ENCODE measurements at places on chromosomes 11 and 22. TPM values are rescaled to one million over a fixed set of nuclear protein-coding genes. Genes with fewer than 3 reads are reported as not detected.

- DNase-seq, result no peak
Observed at GRCh38 chr11:17735818-17736578, 1.4 kb downstream of the KCNC1 start.

- DNase-seq, result no peak
Observed at GRCh38 chr11:46461461-46461927, 69.9 kb upstream of the CHRM4 start.

DNA sequence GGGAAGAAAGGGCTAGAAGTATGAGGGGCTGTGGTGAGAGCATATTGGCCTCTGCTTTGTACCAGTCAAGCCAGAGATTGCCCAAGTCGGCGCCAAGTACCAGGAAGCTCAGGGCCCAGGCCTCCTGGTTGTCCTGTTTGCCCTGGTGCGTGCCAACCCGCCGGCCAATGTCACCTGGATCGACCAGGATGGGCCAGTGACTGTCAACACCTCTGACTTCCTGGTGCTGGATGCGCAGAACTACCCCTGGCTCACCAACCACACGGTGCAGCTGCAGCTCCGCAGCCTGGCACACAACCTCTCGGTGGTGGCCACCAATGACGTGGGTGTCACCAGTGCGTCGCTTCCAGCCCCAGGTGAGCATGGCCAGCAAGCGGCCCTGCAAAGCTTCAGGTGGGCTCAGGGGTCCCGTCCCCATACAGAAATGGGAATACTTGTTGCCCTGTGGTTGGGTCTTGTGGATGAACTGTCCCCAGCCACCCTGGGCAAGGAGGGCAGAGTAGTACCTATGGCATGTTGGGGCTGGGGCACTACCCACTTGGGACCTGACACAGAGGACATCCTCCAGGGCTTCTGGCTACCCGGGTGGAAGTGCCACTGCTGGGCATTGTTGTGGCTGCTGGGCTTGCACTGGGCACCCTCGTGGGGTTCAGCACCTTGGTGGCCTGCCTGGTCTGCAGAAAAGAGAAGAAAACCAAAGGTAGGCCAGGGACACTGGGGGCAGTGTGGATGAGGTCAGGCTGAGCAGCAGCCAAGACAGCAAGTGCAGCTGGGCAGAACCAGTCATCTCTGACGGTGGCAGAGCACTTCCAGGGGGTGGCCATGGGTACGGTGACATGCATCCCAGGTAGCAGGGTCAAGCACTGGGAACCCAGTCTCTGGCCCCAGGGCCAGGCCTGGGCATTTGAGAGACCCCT lies 2.1 kb downstream of the TMEM25 start:
- DNase-seq, result no peak

GRCh38 chr11:3223932-3224381 lies 5.3 kb upstream of the MRGPRG start:
- DNase-seq, result no peak

DNA sequence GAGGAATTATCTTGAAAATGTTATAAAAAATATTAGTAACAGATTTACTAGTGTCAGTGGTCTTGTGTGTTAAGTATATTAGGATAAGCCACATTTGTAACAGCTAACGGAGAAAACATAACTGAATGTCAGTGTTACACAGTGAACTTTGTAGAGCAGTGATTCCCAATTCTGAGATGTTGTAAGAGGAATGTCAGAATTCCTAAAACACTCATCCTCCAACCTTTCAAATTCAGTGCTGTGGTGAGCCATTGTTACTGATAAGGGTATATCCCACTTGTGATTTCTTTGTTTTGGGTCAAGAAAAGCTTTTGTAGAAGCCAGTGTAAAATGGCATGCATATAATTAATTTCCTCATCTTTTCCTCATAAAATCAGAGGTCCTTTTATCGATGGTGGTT lies 61.9 kb downstream of the ARHGEF12 start:
- DNase-seq, result peak; percentile 63

DNA sequence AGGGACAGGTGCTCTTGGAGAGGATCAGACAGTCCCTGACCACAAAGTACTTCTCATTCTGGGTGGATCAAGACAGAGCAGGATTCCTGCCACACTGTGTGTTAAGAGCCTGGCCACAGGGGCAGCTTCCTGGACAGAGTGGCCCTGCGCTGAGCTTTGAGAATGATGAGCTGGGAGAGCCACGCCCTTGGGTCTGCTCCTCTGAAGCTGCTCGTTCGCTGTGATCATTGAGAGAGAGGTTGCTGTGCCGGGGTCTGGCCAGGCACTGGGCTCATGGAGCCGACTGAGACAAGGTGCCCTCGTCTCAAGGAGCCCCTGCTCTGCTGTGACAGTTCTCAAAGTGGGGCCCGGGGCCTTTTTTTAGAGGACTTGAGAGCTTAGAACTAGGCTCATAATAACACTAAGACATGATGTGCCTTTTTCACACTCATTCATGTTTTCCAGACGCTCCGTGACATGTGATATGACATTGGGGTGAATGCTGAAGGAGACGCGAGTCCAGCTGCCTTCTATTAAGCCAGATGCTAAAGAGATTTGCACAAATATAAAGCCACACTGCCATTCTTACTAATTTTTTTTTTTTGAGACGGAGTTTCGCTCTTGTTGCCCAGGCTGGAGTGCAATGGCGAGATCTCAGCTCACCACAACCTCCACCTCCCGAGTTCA lies 1.6 kb upstream of the MFRP start:
- no peak for DNase-seq

- no peak for DNase-seq
Observed at GRCh38 chr11:119157063-119157462, 8.2 kb downstream of the ABCG4 start.

- no peak for DNase-seq
Observed at GRCh38 chr11:70619591-70619990, 221.3 kb downstream of the CTTN start.

DNA sequence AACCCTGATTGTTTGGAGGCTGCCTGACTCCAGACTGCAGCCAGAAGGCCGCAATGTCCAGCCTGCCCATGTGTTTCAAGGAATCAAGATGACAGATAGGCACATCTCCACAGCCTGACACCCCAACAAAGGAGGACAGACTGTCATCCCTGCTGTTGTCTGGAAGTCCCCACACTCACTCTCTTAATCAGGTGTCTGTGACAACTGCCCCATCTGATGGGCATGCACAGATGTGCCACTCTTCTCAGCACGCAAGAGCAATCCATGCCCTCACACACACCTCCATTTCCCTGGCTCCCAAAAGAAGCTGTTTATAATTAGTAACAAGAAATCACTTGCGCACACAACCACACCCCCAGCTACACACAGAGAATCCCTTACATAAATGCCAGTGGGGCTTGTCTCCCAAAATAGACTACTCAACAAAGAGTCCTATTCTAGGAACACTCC lies 117.6 kb downstream of the C11orf58 start:
- DNase-seq, result no peak

DNA sequence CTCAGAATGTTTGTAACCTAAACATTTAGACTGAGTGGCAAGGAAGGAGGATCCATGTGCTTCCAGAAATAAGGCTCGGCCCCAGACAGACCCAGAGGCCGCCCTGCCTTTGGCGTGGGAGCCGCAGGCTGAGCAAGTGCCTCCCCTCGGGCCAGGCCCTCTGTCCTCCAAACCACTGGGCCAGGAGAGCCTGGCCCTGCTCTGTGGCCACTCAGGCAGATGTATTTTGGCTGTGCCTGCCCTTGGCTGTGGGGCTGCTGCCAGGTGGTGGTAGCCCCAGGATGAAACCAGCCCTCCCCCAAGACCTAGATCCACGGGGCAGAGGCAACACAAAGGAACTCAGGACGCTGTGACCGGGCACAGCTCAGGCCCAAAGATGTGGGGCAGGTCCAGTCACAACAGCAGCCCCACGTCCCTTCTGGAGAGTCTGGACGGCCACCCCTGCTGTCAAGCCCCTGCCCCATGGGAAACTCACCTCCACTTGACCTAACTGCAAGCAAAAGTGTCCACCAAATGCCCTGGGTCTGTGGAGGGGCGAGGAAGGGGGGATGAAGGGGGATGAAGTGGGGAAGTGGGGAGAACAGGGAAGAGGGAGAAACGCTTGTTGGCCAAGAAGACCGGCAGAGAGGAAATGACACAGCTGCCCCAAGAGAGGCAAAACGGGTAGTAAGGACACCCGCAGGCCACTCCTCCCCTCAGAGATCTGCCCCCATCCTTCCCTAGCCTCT lies 24.0 kb downstream of the PISD start:
- no peak for DNase-seq

GRCh38 chr22:48492366-48493320 lies 1335.0 kb downstream of the BRD1 start:
- DNase-seq, result peak; percentile 65

DNA sequence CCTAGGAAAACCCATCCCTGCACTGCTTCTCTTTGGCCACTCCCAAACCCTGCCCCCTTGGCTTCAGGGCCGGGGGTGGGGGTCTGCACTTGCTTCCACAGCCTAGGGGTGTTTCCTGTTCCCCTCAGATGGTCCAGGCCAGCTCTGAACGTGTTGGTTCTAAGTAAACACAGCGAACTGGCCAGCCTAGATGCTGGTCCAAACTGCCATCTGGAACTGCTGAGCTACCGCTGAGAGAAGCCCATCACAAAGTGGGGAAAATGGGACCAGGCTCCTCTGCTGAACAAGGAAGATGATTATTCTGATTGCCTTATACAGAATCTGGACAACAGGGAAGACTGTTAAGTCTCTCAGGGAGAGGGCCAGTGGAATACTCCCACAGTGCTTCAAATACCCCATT lies 23.5 kb upstream of the YPEL1 start:
- no peak for DNase-seq

DNA sequence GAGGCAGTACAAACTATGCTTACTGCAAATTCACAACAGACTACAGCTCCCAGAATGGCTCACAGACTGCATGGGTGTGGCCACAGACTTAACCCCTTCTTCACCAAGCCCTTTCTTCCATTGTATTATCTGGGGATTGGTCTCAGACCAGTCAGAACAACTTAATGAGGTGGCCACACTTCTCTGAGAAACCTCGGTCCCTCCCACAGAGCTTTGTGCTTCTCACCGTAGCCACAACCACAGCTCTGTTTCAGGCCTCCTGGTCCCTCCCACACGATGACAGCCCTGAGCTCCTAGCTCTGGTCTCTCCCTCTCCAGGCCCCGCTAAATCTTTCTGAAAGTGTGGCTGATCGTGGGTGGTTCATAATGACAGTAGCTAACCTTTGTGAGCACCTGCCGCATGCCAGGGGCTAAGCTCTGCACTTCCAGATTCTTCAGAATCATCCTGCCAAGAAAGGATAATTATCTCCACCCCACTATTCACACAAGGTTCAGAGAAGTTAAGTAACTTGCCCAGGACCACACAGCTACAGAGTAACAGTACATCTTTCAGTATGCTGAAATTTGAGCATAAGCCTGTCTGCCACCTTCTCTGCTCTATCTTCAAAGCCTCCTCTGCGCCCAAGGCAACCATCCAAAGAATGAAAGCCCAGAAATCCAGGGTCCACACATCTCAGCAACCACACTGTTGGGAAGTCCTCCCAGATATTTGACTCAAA lies 5.4 kb downstream of the PDE2A start:
- no peak for DNase-seq

- no peak for DNase-seq
Observed at GRCh38 chr11:1745701-1746320, 4.6 kb downstream of the IFITM10 start.

DNA sequence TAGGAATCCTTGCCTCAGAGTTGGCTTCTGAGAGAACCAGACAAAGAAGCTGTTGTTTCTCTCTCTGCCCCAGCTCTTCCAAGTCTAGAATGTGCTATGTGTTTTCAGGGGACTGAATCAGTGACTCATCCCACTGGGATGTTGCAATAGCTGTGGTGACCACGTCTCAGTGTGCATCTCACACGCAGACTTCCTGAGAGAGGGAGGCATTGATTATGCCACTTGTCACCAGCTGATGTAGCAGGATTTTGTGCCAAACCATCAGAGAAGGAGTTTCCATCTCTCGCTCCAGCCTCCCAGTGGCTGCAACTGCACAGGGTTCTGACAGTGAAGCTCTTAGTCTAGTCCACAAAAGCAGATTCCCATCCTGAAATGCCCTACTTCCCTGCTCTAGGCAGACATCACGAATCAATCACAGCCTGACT lies 455.8 kb downstream of the MIAT start:
- peak; percentile 90 for DNase-seq

DNA sequence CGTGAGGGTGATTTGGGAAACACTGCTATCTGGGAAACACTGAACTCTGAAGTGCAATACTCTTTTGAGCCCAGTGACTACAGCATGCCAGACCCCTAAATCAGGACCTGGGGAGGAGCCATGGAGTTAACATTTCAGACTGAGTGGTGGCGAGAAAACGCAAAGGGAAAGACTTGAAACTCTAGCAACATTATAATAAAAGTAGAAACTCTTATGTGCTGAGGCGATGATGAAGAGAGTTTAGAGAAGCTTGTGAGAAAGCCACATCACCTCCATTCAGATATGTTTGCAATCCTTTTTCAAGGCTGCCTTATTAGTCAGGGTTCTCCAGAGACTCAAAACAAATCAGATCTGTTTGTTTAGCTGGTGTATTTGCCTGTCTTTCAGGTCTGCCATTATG lies 1.9 kb downstream of the FEN1 start:
- no peak for DNase-seq

DNA sequence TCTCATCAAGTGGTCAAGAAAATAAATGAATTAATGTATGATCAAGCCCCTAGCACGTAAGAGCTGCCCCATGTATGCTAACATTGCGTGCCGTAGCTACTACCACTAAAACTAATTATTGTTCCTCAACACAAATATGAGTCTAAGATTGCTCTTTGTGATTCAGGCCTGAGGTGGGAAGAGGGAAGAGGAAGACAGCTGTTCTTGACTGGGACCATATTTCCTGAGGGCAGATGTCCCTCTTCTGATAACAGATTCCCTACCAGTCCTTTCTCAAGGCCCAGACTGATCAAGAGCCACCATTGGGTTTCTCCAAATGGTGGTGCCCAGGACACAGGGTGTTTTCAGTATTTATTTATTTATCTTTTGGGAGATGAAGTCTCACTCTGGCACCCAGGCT lies 87.2 kb upstream of the CADM1 start:
- DNase-seq, result no peak

DNA sequence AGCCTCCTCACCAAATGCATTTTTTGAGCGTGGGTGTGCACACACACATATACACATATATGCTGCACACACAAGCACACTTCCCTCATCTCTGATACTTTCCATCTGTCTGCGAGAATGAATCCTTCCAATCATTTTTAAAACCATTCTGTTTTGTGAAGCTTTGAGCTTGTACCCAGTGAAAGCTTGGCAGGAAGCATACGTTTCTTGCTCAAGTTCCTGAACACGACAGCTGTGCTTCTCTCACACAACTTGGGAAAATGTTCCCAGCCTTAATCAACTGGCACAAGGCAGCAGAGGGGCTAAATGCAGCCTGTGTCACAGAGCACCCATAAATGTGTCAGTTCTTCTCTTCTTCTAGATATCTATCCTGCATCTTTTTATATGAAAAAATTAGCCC lies 524.0 kb upstream of the KIRREL3 start:
- DNase-seq, result no peak

The GAB4 gene
- not detected for total RNA-seq

The GPR83 gene
- under 0.01 TPM for total RNA-seq

The PLAAT2 gene
- not detected for total RNA-seq

The TIGD3 gene
- total RNA-seq, result under 0.01 TPM

The TMEM191C gene
- total RNA-seq, result 1.7 TPM

The CADM1 gene
- total RNA-seq, result 15.5 TPM

The NTM gene
- total RNA-seq, result 7.3 TPM

The TRPM5 gene
- total RNA-seq, result not detected

All from fibroblast of villous mesenchyme (primary cell).